Muscle of back (tissue), 13 donors: ENCODE measurements at places on chromosomes 7 and 10.

DNA sequence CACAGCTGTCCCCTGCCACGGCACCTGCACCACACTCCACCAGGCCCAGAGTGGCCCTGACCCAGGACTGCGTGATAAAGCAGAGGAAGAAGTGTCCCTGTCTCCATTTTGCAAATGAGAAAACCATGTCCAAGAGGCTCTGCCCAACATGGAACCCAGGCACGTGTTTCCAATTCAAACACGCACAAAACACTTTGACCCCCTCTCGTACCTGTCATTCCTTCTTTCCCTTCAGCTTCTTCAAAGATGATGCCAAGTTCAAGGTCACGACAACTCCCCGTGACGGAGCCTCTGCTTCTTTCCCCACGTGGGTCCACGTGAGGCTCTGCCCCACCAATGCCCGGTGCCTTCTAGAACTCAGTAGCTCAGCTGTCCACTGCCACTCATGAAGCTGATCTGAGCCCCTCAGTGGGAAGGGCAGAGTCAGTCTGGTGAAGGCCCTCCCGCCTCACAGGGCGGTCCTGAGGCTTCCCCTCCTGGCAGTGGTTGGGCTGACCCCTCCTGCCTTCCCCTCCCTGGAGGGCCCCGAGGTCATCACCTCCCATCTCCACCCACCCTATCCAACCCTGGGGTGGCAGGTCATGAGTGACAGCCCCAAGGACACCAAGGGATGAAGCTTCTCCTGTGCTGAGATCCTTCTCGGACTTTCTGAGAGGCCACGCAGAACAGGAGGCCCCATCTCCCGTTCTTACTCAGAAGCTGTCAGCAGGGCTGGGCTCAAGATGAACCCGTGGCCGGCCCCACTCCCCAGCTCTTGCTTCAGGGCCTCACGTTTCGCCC is 19.0 kb downstream of the CALML5 start:
- DNase-seq = no peak

GRCh38 chr10:11684717-11685645 is 57.2 kb upstream of the ECHDC3 start:
- peak; percentile 47 for DNase-seq

- no peak for DNase-seq
Measured at GRCh38 chr7:151345576-151346469, 4.2 kb downstream of the NUB1 start.

DNA sequence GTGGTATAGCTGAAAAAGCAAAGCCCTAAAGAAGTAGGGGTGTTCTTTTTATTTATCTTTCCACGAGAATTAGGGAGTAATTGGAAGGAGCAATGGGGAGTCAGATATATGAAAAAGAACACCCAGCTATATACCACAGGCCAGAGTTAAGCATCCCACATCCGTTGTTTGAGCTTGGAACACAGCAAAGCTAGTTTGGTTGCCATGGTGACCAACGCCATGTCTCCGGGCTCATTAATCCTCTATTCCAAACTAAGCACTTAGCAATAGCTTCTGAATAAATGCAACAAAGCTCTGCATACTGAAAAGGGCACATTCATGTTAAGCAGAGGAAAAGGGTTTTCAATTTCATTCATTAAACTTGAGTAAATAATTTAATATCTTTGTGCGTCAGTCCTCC is 23.5 kb downstream of the ASB4 start:
- peak; percentile 26 for DNase-seq

GRCh38 chr10:6917125-6917524 is 337.0 kb upstream of the PRKCQ start:
- DNase-seq = no peak

- DNase-seq = no peak
Measured at GRCh38 chr7:135845415-135846075, 96.9 kb upstream of the FAM180A start.
